A549 treated with RU486 at 1 μM for 4 hours (cell line): ENCODE measurements at places on chromosomes 7 and 10. TPM values are rescaled to one million over a fixed set of nuclear protein-coding genes. Genes with fewer than 3 reads are reported as not detected.

LIPJ gene
- not detected in 5 replicates for total RNA-seq

MRC1 gene
- 0.01 to 0.08 TPM (median 0.05 TPM) in 4 of 5 replicates, not detected in the other for total RNA-seq

FAM25G gene
- 0.88 to 1.1 TPM (median 0.95 TPM) in 3 of 5 replicates, not detected in the others for total RNA-seq

FRMD4A gene
- total RNA-seq, result 4.0 to 5.2 TPM (median 4.4 TPM) in 5 replicates

AGAP9 gene
- total RNA-seq, result 8.0 to 9.7 TPM (median 9.2 TPM) in 5 replicates

FBXL13 gene
- 0.19 to 0.42 TPM (median 0.31 TPM) in 4 of 5 replicates, not detected in the other for total RNA-seq
